ENCODE measurements at places on chromosomes 5 and 9.
A peak's percentile ranks its signal among the peaks of the same experiment; 100 is the strongest.

GRCh38 chr9:125972012-125972729, 225.0 kb downstream of the PBX3 start:
- DNase-seq: no peak

- peak; percentile 79 for DNase-seq
Observed at GRCh38 chr5:69334793-69335268, 2.2 kb upstream of the CCDC125 start.

DNA sequence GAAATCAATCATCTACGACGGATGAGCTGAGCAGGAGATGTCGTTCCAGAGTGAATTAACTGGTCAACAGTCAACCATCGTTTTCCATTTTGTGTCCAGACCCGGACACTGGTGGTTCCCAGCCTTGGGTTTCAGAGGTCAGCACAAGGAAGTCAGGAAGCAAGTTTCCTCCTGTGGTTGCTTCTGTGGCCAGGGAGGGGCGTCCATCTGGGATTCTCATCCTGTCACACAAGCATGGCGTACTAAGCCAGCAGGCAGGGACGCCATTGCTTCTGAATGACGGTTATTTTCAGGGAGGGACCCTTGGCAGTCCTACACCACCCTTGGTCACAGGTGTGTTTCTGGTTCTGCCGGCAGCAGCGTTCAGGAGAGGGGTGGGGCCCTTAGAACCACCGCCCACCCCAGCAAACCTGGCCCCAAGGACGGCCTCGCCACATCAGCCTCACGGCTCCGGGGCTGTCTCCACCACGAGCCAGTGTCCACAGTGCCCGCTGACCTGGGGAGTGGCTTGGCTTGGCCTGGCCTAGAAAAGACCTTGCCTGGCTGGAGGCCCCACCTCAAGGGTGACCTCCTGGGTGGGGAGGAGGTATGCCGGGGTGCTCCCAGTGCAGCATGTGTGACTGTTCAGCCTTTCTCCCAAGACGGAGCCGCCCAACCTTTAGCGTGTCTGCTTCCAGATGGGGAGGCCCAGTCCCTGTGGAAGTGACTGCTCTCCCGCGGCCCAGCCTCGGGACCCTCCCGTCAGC, 25.2 kb downstream of the NDUFS6 start:
- DNase-seq: no peak

DNA sequence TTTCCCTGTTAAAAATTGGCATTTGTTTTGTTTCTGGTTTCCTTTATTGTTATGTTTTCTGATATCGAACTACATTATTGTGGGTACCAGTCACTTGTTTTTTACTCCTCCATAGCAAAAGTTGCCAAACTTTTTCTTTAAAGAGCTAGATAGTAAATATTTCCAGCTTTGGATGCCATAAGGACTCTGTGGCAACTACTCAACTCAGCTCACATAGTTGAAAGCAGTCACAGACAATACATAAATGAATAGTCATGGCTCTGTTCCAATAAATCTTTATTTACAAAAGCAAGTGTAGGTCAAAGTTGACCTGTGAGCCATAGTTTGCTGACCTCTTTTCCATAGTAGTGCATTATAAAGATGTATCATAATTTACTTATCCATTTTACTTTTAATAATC, 305.0 kb downstream of the RASEF start:
- no peak for DNase-seq

GRCh38 chr5:116922532-116922931, 347.9 kb upstream of the SEMA6A start:
- no peak for DNase-seq

DNA sequence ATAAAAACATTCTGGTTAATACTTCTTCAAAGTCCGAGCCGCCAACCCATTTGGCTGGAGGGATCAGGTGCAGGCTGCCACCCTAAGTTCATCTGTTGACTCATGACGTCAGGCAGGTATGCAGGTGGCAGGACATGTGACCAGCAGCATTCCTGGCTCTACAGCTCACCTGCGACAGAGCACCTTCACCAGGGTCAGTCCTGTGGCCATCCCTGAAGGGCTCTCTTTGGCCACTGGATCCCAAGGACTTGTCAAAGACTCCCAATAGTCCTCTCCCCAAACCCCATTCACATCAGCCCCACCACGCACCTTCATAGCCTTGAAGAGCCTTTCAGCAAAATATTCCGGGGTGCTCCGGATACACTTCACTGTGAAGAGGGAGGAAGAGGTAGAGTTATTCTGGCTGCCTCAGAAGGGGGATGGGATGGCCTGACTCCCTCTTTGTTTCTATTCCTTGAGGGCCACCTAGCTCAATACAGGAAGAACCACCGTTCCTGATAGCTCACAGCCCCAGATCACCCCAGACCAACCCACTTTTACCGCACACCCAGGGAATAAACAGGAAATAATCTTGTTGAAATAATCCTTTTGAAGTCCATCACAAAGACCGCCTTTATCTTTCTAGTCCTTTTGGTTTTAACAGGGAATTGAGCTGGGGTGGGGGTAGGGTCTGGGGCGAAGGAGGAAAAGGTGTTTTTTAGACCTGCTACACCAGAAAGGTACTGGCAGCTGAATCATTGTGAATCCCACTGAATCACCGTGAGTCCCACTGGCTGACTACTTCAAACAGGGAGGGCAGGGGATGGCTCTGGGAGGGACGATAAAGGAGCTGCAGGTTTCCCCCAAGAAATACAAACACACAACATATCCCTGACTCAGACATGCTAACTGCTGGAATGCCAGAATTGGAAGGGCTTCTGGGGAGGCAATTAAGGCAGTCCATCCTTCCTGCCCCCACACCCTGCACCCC, 26.4 kb downstream of the ANXA6 start:
- DNase-seq: no peak

- DNase-seq: no peak
Observed at GRCh38 chr5:131749138-131749537, 47.7 kb downstream of the FNIP1 start.

DNA sequence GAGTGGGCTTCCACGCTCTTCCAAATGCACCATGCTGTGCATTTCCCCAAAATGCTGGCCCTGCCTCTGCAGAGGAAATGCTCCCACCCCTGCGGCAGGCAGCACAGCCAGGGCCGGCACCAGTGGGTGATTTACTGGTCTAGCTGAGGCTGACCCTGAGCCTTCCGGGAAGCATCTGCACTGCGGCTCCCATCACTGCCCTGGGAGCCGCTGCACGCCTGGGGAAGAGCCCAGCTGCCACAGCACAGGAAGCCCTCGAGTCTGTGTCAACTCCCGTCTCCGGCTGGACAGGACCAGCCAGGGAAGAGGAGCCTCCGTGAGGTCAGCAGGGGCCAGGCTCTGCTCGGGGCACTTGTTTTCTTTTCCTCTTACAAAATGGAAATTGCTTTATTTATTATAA, 25.1 kb upstream of the EEIG1 start:
- no peak for DNase-seq

GRCh38 chr5:144273232-144274027, 102.8 kb downstream of the KCTD16 start:
- DNase-seq: no peak

DNA sequence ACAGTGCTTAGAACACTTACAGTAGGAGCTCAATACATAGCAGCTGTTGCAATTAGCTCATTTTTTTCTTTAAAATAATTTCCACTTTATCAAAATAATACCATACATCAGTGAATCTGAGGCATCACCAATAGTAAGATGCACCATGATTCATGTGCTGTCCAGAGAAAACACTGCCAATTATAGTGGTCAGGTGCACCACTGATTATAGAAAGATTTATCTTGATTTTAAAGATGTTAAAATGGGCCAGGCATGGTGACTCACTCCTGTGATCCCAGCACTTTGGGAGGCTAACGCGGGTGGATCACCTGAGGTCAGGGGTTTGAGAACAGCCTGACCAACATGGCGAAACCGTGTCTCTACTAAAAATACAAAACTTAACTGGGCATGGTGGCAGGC, 39.4 kb downstream of the NAIF1 start:
- no peak for DNase-seq

GRCh38 chr9:136268318-136268717, 22.7 kb upstream of the QSOX2 start:
- no peak for DNase-seq

DNA sequence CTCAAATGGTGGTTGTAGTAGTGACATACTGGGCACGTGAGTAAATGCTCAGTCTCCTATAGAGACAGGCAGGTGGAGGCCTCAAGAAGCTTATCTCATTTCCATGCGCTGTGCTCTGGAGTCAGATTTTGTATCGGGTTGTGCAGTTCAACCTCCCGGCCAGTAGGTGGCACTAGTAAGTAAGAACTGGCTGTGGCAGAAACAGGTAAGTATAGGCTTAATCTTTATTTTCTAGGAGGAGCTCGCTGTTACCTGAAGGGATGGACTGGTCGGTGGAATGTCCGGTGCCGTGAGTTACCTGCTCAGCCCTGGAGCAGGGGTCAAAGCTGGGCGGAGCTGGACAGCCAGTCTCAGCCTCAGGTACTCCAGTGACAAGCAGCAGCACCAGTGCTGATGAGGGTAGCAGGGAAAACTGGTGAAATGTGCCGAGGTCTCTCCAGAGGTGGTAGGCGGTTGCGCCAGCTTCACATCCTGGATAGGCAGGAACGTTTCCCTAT, 880.1 kb upstream of the SEMA6A start:
- DNase-seq: peak; percentile 55

- DNase-seq: no peak
Observed at GRCh38 chr5:32507738-32508434, 63.3 kb upstream of the ZFR start.

DNA sequence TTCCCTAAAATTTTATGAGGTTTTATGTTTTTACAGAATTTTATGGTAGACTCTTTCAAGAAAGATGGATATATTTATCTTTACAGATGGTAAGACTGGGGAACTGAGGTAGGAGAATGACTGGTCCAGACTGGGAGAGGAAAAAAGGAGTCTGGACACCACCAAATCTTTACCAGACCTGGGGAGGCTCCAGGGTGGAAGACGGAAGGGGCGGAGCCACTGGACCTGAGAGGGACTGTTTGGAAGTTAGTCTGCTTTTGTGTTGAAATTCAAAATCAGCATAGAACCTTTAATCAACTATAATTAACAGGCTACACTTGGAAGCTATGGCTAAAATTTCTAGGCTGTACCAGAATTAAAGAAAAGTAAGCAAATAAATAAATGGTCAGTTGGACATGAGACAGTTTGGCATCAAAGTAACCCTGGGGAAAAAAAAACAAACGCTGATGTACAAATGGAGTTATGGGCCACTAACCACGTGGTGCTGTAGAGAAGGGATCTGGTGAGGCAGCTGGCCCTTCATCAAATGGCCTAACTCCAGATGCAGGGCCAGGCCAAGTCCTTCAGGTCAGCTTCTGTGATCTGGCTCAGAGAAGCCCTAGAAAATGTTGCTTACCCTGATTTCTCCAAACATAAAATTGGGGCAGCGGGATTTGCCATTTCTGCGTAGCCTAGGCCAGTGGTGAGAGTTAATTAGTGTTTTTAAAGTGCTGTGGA, 155.1 kb downstream of the ARSB start:
- no peak for DNase-seq

- no peak for DNase-seq
Observed at GRCh38 chr5:96172436-96172835, 210.8 kb upstream of the ELL2 start.

DNA sequence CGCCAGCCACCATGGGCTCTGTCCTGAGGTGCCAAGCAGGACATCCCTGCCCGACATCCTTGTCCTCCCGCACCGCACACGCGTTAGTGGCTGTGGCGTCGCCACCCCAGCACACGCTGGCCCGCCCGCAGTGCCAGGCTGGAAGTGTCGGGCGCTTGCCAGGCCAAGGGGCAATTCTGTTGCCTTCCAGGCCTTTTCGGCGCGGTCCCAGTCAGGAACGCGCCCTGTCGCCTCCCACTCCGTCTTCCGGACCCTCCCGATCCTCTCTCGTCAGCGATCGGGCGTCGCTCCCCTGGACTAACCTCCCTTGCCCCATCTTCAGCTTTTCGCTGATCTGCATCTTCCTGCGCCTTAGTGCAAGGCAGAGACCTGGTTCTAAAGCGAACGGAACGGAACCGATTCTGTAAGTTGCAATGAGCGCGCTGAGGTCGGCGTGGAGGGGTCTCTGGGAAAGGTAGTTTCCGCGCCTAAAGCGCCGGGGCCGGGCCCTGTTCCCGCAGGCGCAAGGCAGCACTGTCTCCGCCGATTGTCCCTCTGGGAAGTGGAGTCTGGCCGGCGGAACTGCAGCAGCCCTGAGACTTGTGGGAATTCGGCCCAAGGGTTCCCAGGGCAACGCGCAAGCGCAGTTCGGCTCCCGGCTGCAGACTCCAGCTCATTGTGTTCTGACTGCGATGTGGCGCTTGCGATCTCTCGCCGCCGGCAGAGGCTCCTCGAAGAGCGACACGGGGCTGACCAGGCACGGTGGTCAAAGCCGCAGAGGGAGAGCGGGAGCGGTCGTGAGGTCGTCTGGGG, at the start of gene ZNF454:
ZNF454 (plus strand) TSS at position 630 of the 792 bp plus-strand sequence. CDS start 1,594 bp downstream, outside the sequence.
- DNase-seq: no peak

GRCh38 chr9:80679916-80680315, 1009.4 kb downstream of the TLE1 start:
- DNase-seq: no peak

- DNase-seq: no peak
Observed at GRCh38 chr5:5146530-5147160, 6.5 kb downstream of the ADAMTS16 start.

DNA sequence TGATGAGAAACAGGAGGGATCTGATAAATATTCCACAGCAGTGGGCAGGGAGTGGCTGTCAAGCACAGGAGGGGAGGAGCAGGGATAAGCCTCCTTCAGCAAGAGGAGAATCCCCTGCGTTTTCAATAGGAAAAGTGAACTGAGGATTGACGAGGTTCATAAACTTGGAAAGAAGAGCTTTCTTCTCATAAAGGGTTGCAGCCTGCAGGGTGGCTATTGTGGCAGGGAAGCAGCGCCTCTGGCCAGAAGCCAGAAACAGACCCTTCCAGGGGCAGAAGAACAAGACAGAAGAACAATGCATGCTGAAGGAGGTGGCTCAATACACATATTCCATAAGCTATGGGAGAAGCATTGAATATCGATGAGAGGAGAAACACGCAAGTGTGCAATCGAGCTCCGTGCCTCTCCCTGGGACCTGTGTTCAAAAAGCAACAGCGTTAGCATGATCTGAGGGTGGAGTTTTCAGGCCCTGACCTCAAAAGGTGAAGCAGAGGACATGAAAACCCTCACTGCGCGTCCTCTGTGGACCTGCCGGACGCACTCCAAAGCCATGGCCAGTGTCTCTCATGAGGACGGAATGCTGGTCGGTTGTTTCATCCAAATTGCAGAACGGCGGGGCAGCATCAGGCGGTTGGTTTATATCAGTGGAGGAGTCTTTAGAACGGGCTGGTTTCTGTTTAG, 67.6 kb downstream of the ANKRD33B start:
- no peak for DNase-seq

DNA sequence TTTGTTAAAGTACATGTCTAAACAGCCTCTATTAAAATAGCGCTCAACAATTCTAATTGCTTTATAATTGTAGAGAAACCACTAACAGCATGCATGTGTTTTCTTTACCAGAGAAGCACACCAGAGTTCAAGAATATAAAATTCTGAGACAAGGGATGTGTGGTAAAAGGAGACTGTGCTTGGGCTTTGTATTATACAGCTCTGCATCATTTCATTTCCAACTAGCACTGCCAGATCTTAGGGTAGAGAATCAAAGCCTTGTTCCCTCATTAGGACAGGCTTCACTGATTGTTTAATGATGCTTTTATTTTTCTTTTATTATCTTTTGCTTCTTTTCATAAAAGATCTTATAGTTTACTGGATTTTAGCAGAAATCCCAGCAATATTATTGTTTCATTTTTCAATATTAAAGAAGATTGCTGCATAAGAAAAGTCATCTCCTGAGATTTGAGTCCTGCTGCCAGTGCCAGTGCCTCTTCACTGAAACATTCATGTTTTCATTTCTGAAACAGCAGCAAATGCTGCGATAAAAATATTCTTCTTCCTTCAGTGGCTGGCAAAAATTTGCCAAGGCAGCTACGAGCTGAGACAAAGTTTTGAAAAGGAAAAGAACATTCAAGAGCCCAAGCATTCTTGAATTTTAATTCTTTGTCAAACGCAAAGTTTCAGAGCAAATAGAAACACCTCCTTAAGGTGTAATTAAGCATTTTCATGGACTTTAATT, 491.0 kb upstream of the PIK3R1 start:
- DNase-seq: no peak

Measured in CD4-positive, alpha-beta T cell treated with Interleukin-1 beta for 1 hour (primary cell).